ENCODE measurements at places on chromosomes 7 and 10.

- DNase-seq: no peak
Observed at GRCh38 chr10:96478355-96478754, 35.4 kb downstream of the TLL2 start.

DNA sequence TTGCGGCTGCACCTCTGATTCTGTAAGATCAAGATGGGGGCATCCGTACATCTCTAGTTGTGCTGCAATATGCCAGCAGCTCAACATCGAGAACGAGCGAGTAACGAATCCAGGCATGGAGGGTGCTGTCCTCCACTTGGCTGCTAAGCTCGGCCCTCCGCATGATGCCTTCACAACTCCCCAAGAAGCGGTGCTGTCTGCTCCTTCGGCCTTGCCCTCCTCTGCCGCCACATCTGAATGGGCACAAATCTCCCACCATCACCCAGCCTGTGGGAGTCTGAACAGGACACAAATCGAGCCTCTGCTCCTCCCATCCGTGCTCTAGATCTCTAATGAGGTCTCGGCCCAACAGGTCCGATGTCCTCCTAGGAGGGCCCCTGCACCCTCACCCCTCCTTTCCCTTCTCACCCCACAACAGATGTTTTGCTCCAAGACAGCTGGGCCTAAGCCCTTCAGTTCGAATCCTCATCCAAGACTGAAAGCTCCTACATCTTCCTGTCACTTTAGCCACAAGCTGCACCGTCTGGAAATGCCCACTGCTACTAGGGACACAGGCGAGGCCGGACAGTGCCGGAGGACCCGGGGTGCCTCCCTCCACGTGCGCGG is 86.7 kb downstream of the ZNF33B start:
- DNase-seq: no peak

DNA sequence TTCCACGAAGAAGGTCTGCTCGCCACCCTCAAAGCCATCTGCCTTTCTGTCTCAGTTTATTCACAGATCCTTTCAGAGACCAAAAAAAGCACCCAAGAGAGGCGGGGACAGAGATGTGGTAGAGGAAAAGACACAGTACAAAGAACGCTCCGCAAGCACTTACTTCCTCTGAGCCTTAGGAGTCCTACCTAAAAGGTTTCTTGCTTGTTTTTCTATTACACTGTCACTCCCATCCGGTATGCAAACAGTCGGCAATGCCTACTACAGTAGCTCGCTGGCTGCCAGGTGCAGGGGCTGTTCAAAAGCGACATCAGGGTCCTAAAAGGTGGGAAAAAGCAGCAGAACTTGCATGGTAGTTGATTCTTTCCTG is 816 bp downstream of the TECPR1 start:
- no peak for DNase-seq

DNA sequence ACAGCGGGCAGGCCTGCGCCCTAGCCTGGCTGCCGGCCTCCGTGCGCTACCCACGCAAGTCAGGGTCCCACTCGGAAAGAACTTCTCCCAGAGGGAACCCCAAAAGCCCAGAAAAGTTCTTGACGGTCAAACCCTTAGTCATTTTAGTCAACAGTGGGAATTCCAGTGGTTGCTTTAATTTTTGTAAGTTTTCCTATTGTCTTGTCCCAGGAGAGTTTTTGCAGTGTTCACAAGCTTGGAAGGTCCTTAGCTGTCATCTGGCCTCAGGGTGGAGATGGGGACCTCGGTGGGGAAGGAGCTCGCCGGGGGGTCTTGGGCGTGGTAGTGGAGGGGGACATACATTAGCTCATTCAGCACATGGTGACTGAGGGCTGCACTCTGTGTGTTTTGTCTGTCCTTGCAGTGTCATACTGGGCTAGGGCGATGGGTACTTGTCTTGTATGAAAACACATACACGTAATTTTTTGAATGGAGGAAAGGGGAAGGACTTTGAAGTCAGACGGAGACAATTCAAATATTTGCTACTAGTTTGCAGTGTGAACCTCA is 736 bp downstream of the MINDY4 start:
- peak; percentile 72 for DNase-seq

DNA sequence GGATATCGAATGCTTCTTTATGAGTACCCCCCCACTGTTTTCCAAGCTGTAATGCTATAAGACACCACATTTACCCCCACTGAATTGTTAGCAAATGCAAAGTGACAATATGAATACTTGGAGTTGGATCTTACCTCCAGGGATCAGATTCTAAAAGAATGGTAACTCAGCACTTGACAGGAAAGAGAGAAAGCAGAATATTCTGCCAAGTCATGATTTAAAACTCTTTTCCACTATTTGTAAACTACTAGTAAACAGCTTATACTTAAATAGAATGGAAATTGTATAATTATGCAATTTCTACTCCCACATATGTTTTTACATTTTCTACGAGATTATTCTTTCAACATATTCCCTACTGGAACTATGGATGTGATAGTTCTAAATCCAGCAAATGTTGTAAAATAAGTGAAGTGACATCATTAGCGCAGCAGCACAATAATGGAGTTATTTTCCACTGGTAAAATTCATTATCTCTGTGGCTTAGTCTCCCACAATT is 56.0 kb upstream of the TFEC start:
- DNase-seq: peak; percentile 62

DNA sequence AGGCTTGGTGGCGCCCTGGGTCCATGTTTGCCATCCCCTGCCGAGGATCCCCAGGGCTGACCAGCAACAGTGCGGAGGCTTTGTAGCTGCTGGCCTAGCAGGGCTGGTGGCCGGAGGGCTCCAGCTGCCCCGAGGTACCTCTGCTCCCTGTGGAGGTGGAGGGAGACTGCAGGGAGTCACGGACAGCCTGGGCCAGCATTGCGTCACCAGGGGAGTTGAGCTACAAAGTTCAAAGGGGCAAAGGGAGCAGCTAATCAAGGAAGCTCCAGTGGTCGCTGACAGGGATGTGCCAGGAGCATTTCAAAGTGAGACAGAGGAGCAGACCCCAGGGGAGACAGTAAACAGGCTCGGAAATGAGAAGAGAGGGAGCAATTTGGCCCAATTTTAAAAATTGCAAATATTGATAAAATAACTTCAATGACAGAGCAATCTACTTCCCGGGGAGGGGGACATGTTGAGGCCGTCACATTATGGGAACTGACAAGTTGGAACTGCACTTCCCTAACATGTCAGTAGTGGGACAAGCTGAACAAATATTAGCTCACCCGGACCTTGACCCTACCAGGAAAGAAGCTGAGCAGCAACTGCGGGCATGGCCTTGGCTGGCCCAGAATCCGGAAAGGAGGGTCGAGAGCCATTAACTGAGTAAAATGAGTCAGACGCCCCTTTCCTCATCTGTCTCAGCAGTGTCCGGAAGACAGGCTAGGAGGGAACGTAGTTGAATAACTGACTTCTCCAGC is 39.4 kb downstream of the BTBD16 start:
- DNase-seq: no peak

- no peak for DNase-seq
Observed at GRCh38 chr7:75966190-75966961, 28.0 kb downstream of the TMEM120A start.

DNA sequence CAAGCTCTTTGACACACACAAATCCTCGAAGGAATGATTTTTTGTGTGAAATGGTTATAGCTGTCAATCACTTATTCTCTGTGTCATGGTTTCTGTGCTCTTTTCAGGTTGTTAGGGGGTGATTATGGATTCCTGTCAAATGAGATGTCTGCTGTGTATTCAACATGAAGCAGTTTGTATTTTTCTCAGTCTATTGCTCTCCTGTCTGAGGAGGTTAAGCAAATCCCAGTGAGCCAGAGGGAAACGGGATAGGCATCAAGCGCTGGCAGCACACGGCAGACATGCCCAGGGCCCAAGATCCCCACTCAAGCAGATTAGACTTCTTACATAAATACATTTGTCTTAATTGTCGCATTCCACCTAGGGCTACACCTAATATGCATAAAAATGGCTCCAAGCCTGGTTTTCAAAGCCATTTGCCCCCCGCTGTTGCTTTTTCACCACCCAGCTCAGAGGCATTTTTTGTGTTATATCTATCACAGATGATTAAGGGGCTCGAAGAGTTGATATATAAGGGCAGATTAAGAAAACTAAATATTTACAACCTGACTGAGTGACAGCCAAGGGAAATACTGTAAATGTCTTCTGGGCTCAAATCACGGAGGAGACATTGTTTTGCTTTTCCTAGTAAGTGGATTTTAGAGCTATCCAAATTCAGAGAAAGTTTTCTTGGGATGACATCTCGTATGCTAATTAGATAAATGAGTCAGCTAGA is 192.7 kb upstream of the LRGUK start:
- DNase-seq: no peak
